Activated B cell treated with CpG ODN at 0.5 μM for 24 hours (primary cell): ENCODE measurements at places on chromosomes 13 and 19.

- no peak for DNase-seq
Observed at GRCh38 chr19:31356587-31357314, 7.5 kb upstream of the TSHZ3 start.

DNA sequence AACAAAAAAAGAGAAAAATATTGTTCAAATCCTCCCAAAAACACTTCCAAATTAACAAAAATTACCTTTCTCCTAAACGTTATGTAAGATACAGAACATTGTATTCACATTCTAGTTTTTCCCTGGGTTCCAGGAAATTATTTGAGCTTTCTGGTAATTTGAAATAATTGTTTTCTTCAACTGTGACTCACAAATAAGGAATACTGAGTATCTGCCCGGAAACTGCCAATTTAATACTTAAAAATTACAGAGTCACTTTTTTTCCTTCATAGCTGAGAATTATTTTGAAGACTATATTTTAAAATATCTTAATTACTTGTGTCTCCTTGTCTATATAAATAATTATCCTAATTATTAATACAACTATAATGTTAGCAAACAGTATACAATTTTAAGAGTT, 709.0 kb upstream of the ARGLU1 start:
- DNase-seq: no peak

DNA sequence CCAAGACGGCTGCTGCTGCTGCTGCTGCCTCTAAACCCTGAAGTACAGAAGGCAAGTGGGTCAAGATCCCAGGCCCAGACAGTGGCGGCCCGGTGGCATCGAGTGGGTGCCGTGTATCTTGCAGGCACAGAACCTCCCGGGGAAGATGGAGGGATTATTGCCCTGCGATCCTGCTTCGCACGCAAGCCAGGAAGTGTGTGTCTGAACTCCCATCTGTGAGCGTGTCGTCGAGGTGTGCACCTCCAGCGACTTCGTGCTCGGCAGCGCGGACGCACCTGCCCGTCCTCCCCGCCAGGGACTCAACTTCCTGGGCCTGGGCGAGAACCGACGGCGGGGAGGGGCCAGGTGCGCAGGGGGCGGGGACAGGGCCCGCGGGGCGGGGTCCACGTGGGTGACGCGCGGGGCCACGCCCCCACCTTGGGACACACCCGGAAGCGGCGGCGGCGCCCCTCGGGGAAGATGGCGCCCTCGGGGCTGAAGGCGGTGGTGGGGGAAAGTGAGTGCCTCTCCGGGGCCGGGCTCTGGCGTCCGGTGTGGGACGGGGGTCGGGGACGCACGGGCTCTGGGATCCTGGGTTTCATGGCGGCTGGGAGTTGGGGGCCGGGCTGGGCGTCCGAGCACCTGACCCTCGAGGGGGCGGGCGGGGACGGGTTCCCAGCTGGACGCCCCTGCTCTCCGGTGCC, at the start of gene STXBP2:
Gene STXBP2, plus strand, starts transcription at position 420 of the 683 bp plus-strand sequence. Its CDS starts 40 bp downstream, at position 460.
- peak; percentile 93 for DNase-seq

DNA sequence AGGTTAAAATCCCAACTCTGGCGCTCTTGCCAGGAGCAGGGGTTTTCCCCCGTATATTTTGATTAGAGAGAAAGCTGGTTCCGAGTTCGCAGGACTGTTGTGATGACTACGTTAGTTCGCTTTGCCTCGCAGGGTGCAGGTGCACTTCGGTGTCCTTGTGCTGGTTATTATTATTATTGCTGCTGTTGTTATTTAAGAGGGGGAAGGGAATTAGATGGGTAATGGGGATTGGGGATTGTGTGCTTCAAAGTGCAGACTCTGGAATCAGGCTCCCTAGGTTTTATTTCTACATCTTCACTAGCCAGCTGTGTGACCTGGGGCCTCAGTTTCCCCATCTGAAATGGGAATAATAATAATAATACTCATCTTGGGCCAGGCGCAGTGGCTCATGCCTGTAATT, 15.2 kb downstream of the ACP7 start:
- DNase-seq: no peak

DNA sequence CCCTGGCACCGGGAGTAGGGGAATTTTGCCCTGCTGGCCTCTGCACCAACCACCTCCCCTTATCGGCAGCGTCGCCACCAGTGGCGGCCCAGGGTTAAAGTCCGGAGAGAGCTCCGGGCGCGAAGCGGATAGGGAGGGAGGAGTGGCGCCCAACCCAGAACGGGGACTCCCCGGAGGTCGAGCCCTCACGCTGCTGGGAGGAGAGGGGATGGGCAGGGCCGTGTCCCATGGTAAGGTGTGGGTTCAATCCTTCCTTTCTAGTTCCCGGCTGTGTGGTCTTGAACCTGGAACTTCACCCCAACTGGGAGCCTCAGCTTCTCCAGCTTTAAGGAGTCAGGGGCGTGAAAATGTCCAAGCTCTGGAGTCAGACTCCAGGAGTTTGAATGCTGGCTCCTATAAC, 23.3 kb upstream of the BCL3 start:
- no peak for DNase-seq

- no peak for DNase-seq
Observed at GRCh38 chr19:2603334-2603733, 99.2 kb downstream of the GNG7 start.

DNA sequence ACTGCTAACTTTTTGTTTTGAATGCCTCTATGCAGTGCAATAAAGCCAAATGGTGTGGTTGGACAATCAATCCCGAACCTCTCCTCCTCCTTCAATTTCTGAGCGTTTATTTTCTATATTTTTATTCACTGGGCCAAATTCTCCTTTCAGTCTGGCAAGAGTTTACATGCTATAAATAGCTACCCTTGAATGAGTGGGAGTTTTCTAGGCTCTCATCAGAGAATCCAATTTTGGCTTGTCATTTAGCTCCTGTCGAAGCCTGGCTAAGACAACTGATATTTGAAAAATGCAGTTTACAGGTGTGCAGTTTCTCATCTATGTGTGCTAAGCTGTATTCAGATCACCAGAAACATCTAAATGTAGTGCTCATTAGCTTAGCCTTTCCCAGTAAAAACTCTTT, 61.8 kb downstream of the OLFM4 start:
- DNase-seq: no peak

- DNase-seq: no peak
Observed at GRCh38 chr13:21932996-21933395, 262.1 kb downstream of the FGF9 start.

DNA sequence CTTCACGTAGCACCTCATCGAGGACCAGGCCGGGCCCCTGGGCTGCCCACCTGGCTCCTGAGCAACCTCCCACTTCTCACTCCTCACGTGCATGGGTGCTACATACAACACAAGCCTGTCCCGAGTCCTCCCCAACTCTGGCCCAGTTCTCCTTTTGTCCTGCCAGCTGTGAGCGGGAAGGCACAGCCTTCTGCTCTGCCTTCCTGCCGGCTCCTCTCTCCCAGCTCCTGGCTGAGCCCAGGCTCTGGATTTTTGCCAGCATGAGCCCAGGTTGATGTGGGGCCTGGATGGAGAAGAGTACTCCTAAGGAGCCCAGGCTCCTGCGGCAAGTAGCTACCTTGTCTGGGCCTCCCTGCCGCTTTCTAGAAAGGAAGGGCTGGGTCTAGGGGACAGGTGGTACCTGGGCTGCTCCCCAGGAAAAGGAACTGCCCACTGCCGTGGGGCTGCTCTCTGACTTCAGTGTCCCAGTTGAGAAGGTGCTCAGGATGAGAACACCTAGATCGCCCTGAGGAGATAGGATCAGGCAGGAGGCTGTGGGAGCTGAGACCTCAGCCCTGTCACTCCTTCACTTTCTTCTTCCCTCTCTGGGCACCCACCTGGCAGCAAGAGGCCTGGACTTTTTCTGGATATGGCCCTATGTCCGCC, 23.6 kb downstream of the LYL1 start:
- DNase-seq: no peak

DNA sequence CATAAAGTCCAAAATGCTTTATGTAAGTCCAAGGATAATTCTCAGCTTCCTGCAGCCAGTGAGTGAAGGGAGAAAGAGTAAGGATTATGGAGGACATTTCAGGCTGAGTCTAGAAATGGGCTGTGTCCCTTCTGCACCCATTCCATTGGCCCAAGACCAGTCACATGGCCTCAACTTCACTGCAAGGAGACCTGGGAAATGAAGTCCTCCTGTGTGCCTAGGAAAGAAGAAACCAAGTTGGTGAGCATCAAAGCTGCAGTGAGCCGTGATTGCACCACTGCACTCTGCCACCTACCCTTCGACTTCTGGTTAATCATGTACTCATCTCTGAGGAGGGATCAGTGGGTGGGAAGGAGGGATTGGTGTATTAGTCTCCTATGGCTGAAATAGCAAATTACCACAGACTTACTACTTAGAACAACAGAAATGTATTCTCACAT, 3.6 kb upstream of the CD37 start:
- no peak for DNase-seq

DNA sequence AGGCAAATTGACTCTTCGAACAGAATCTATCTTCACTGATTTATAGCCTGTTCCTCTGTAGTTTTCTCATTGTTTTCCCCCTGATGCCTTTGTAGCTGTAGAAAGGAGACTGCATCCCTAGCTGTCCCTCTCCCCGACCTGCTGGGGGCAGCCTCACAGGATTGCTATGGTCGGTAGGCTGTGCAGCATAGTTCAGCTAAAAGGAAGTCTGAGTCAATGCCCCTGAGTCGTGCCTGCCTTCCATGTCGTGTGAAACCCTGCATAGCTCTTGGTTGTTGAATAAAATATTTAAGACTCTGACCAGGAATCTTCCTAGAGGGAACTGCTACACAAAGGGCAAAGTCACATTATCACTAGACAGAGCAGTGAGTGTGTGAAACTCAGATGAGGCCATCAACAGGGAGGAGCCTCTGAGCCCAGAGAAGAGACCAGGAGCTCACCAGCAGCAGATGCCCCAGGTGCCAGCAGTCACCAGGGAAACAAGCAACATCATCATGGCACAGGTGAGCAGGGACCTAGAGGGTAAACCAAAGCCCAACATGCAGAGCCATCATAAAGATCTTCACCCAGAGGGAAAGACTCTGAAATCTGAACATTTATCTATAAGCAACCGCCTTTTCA, 108.4 kb upstream of the NBEA start:
- DNase-seq: no peak

DNA sequence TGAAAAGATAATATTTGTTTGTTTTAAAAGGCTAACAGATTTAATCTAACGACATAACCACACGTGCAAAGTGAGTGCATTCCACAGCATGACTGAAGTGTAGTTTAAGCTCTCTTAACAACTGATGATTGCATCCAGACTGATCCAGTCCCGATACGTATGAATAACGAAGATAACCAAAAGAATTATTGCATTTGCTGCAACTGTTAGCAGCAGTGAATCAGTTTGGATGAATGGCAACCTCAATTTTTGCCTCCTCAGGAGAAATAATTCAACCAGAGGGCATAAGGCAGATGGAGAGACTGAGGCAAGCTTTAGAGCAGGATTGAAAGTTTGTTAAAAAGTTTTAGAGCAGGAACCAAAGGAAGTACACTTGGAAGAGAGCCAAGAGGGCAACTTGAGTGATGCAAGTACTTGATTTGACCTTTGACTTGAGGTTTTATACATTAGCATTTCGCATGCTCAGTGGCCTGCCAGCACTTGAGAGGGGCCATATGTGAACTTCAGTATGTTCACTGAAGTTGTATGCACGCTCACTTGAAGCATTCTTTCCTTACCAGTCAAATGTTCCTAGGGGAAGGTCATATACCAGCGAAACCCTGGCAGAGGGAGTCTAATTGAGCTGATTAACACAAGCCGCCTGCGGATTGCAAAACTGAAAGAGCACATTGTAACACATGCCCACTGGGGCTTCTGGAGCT, 835.0 kb upstream of the PCDH20 start:
- DNase-seq: no peak

DNA sequence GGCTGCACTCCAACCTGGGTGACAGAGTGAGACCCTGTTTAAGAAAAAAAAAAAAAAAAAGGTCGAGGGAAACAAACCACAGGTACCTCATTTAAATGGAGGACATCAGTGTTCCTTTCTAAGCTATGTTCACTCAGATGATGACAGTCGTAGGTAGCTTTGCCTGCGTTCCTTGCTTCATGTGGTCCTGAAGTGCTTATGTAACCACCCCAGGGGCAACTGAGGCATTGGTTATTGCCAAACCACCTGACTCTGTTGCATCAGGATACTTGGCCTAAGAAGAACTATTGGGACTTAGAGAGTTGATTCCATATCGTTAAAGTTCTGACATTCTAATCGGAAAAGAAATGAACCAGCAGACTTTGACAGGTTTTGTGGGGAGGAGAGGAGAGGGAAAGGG, 51.7 kb downstream of the SPATA13 start:
- DNase-seq: no peak

GRCh38 chr19:54475706-54476105, 2.6 kb upstream of the CDC42EP5 start:
- DNase-seq: no peak

GRCh38 chr19:42528354-42529247, at the start of gene CEACAM1:
TSS of gene CEACAM1 (minus strand) at chr19:42528481. CDS start at chr19:42528374, 107 bp downstream.
- DNase-seq: no peak

DNA sequence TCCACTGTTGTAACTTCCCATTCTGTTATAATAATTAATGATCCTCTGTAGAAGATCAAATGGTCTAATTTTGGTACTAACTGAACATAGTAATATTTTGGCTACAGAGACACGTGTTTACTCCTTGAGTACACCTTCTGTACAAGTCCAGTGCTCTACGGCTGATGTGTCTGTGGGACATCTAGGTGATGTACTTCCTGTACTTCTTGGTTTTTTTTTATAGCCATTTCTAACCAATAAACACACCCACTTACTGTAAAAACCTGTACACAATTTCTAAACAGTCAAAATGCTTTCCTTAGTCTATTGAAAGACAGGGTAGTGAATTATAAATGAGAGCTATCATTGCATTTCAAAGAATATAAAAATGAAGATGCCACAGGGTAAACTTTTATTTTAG, 118.7 kb downstream of the RNF17 start:
- DNase-seq: no peak

- no peak for DNase-seq
Observed at GRCh38 chr13:67106502-67107057, 123.6 kb downstream of the PCDH9 start.
